ENCODE measurements at places on chromosomes 12 and 14.

DNA sequence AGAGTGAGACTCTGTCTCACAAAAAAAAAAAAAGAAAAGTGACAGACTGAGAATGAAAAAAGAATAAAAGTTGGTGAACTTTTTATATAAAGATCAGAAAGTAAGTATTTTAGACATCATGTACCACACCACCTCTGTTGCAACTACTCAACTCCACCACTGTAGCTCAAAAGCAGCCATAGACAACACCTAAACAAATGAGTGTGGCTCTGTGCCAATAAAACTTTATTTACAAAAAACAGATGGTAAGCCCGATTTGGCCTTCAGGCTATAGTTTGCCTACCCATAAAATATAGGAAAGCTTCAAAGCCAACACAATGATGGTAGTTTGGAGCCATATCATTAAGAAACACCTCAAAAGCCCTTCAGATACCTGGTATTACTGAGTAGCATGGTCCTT is 154.5 kb upstream of the FOXN3 start:
- no peak for DNase-seq

DNA sequence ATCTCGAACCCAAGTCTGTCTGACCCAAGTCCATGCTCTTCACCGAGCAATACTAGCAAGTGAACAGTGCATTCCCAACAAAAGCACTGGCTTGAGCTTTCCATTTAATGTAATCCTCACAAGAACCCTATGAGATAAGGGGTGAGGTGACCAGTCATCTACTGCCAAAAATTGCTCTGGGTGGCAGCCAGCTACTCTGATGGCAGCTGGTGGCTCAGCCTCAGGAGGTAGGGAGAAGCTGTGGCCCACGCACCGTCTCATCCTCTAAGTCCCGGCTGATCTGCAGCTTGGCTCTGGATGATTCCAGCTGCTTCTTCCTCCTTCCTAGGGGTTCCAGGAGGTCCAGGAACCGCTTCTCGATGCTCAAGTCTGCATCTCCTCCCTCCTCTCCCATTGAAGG is 75.2 kb downstream of the PLEKHG3 start:
- DNase-seq = no peak

- DNase-seq = peak; percentile 19
Measured at GRCh38 chr14:58082011-58082410, 70.0 kb downstream of the ARMH4 start.

- no peak for DNase-seq
Measured at GRCh38 chr12:108462686-108463085, 52.4 kb upstream of the FICD start.

GRCh38 chr12:19121449-19122018 is 8.0 kb upstream of the PLEKHA5 start:
- DNase-seq = no peak

DNA sequence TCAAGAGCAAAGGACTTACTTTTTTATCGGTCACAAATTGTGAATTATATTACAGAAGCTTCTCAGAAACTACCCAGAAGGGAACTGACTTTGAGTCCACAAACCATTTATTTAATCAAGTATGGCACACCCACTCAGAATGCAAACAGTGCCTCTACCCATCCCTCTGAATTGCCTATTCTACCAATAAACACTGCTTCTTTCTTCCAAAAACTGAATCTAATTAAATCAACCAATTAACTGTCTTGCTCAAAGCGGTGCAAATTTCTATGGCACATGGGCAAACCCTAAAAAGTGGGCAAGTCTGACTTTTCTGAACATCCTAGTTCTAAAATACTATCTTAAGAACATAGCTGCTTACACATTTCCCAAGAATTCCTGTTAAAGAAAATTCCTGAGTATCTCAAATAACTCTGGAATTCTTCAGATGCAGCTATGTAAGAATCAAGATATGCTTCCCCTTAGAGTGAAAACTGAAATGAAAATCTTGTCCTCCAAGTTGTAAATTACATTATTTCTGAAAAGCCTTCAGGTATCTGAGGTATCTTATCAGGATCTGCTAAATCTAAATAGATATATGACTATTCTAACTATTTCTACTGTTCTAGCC is 4.3 kb downstream of the SPTLC2 start:
- peak; percentile 81 for DNase-seq

DNA sequence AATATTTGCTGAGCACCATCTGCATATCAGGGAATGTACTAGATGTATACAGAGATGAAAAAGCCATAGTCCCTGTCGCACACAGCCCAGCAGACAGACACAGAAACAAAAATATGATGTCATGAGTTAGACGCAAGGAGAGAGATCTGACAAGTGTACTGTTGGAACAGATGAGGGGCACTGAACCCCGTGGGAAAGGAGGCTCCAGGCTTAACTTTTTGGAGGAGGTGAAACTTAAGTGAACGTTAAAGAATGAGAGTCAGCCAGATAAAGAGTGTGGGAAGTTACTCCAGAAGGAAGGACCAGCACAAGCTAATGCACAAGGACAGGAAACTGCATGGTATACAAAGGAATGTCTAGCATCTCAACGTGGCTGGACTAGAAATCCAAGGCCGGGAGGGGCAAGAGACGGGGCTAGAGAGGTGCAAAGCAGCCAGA is 2.5 kb upstream of the ACTN1 start:
- DNase-seq = no peak

- no peak for DNase-seq
Measured at GRCh38 chr14:21191261-21191808, 35.5 kb upstream of the OR5AU1 start.

GRCh38 chr14:39265806-39266524 is 32.2 kb downstream of the MIA2 start:
- peak; percentile 26 for DNase-seq

DNA sequence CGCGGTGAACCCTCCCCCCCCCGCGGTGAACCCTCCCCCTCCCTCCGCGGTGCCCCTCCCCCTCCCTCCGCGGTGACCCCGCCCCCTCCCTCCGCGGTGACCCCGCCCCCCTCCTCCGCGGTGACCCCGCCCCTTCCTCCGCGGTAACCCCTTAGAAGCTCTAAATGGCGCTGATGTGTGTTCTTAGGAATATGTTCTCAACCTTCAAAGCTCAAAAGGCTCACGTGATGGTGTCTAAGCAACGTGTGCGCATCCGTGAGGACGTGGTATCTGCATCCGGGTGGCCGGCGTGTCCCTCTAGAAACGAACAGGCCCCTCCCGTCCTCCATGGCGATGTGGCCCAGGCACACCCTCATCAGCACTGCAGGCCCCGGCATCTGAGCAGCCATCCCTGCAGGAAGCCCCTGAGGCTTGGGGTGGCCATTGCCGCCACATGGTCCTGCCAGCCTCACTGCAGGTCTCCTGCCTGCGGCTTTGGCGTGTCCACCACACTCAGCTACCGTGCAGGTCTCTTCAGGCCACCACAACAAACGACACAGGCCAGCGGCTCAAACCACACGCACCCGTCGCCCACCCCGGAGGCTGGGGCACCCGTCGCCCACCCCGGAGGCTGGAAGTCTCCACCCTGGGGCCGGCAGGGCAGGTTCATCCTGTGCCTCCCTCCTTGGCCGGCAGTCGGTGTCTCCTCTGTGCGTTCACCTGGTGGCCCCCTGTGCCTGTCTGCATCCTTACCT is 14.5 kb upstream of the FBRSL1 start:
- no peak for DNase-seq

GRCh38 chr12:26527682-26528081 is 305.3 kb downstream of the ITPR2 start:
- no peak for DNase-seq

DNA sequence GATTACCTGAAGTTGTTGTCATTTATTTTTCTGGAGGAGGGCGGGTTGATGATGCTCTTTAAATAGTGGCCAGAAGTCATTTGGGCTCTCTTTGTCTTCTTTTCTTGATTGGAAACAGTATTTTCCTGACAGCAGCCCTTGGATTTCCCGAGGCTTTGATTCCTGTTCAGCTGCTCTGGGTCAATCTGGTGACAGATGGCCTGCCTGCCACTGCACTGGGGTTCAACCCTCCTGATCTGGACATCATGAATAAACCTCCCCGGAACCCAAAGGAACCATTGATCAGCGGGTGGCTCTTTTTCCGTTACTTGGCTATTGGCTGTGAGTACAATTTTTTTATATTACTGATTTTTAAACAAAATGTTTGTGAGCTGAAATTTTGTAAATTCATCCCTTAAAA is 60.4 kb downstream of the ANAPC7 start:
- DNase-seq = no peak

- no peak for DNase-seq
Measured at GRCh38 chr12:108964371-108965352, 56.2 kb downstream of the SVOP start.

GRCh38 chr12:81573228-81573627 is 185.9 kb downstream of the PPFIA2 start:
- peak; percentile 33 for DNase-seq

GRCh38 chr12:91890742-91891141 is 254.9 kb downstream of the BTG1 start:
- DNase-seq = no peak

- no peak for DNase-seq
Measured at GRCh38 chr14:70718383-70719118, 76.8 kb downstream of the TTC9 start.

- no peak for DNase-seq
Measured at GRCh38 chr12:124827588-124828184, 36.0 kb downstream of the SCARB1 start.

- peak; percentile 91 for DNase-seq
Measured at GRCh38 chr14:55026793-55027561, at the start of the genes SOCS4 and WDHD1. TSS of gene SOCS4 (plus strand) at chr14:55027236. CDS start at chr14:55043042, 15,806 bp downstream. TSS of gene WDHD1 (minus strand) at chr14:55027099. CDS start at chr14:55026787, 312 bp downstream.

DNA sequence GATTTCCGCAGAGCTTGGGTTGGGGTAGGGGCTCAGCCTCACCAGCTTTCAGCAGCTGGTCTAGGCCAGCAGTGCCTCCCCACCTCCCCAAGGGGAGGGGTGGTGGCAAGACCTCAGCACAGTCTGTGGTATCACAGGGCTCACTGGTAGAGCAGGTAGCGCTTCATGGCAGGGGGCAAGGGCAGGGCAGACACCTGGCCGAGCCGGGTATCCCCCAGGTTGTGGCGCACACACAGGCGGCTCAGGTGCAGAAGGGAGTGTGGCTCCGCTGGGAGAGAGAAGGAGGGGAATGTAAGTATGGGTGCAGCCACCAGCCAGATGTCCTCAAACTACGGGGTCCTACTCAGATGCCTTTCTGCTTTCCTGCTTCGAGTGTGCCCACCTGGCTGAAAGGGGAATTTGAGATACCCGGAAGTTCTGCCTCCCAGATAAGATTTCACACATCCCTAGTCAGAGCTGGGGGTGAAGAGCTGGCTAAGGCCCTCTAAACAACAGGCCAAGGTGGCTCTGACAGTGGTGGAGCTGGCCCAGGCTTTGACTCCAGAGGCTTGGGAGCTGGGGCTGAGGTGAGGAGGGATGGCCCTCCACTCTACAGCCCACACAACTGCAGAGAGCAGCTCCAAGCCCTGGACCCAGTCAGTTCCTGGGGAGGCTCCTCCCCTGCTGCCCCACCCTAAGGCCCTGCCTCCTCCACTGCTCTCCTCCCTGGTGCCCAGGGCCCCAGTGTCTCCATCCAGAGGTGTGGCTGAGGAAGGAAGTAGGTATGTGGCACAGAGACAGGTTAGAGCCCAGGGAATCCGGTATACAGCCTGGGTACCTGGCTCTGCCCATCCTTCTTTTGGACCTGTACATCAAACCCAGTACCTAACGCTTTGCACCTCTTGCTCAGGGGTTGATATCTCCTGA is 1.8 kb downstream of the SPSB2 start:
- DNase-seq = peak; percentile 67

- DNase-seq = peak; percentile 85
Measured at GRCh38 chr12:80553316-80553715, 109.3 kb downstream of the PTPRQ start.
